Urinary bladder (tissue), 4 donors: ENCODE measurements at places on chromosomes 3 and 15. TPM values are rescaled to one million over a fixed set of nuclear protein-coding genes. Genes with fewer than 3 reads are reported as not detected.

The PRICKLE2 gene
- 89.7 TPM for total RNA-seq

The SATB1 gene
- 74.2 TPM for total RNA-seq

The AGBL1 gene
- total RNA-seq: 1.5 TPM

The DYNC1LI1 gene
- 55.6 TPM for total RNA-seq

The APOD gene
- total RNA-seq: 11.7 TPM

The LEKR1 gene
- 2.7 TPM for total RNA-seq

The FBN1 gene
- total RNA-seq: 698 TPM

DNA sequence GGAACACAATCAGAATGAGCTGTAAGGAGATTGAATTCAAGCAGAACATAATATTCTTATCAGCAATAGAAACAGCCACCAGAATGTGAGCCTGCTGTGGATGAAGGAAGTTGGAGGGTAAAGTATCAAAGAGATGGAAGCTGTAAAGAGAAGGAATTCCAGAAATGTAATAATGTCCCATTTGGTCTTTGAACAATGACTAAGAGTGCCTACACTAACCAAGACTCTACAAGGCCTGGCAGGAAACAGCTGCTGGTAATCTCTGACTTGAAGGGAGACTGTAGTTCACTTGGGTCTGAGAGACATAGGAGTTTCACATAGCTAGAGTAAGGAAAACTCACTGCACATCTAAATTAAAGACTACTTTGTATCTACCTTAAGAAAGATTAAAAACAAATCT lies 1176.0 kb upstream of the ALCAM start:
- DNase-seq: no peak

- no peak for DNase-seq
Measured at GRCh38 chr3:55144015-55144673, 216.3 kb upstream of the LRTM1 start.

DNA sequence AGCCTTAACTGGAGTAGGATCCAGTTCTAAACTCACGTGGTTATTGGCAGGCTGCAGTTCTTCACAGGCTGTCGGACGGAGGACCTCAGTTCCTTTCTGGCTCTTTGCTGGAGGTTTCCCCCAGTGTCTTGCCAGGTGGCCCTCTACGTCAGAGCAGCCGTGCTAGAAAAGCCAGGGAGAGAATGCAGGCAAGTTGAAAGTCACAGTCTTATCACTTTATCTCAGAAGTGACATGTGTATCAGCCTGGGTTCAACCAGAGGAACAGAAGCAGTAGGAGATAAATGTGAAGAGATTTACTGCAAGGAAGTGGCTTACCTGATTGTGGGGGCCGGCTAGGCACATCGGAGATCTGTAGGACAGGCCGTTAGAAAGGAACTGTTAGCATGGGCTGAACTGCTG lies 125.3 kb upstream of the BNIP2 start:
- DNase-seq: no peak

DNA sequence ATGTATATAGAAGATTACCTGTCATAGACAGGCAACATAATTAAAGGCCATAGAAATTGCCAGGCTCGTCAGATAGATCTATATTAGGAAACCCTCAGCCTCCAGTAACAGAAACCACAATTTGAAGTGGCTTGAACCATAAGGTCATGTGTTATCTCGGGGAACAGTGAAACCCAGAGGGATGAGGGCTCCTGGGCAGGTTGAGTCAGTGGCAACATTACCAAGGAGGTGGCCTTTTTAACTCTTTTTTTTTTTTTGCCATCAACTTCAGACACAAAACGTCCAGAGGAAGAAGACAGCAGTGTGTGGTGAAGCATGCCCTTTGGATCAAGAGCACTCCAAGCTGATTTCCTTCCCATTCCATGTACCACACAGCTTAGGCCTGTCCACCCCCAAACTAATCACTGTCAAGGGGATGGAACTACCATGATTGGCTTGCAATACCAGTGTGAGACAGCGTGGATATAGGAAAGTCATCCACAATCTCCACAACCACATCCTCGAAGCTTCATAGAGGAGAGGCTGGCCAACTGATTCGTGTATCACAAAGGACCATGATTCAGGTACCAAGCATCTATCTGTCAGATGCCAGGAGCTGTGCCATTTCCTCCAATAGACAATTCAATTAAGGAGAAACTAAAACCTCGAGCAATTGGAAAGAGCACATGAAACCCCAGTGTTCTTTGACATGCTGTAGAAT lies 999 bp upstream of the KIF7 start:
- DNase-seq: no peak

GRCh38 chr15:71054286-71054952 lies 60.9 kb upstream of the THSD4 start:
- no peak for DNase-seq

DNA sequence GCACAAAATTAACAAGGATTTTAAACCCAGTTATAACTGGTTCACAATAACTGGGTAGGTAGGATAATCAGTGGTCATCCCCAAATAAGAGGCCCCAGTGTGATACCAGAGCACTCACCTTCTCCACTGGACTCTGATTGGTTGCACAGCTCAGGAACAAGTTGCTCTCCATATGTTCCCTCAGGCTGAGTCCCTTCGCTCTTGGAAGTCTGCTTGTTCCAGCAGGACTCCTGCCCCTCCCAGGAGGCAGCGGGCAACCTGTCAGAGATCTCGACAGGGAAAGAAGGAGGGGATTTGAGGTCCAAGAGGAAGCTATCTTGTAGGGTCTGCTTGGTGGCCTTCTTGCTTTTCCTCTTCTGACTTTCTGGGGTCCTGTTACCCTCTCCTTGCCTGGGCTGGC lies 51.6 kb upstream of the HEG1 start:
- DNase-seq: no peak

- DNase-seq: no peak
Measured at GRCh38 chr15:78232951-78233350, 1.4 kb downstream of the ACSBG1 start.

GRCh38 chr3:185796431-185797107 lies 28.3 kb downstream of the IGF2BP2 start:
- peak; percentile 48 for DNase-seq

DNA sequence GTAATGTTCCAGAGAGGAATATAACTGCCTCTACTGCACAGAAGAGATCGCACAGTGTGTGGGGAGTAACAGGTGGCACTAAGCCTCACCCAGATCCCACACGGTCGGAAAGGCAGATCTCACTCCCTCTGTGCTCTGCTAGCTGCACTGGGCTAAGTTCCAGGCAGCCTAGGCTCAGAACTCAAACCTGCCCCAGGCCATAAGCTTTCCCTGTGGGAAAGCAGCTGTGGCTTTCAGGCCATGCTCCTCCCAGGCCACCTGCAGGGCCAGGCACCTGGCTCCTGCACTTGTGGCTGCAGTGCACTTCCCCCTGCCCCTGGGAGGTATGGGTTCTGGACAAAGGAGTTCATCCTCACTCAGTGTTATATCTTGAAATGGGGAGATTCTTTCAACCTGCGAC lies 27.5 kb downstream of the PCCB start:
- no peak for DNase-seq

GRCh38 chr3:14363991-14364390 lies 38.4 kb upstream of the SLC6A6 start:
- no peak for DNase-seq

DNA sequence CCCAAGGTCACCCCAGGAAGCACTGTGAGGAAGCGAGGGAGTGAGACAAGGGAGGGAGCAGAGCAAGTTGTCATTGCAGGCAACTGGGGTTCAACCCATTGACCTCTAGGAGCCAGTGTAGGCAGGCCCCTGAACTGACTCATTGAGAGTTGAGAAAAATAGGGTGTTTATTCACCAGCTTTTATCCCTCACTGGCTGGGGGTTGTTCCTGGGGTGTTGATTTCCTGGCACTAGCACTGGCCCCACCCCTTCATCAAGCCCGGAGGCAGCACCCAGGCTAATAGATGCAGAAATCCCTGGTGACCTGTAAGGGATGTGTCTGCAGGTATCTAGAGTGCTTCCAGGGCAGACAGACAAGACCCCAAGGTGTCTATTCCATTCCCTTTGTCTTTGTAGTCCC lies 183.9 kb downstream of the ARRDC4 start:
- no peak for DNase-seq

- no peak for DNase-seq
Measured at GRCh38 chr15:96047255-96047931, 283.1 kb upstream of the NR2F2 start.

DNA sequence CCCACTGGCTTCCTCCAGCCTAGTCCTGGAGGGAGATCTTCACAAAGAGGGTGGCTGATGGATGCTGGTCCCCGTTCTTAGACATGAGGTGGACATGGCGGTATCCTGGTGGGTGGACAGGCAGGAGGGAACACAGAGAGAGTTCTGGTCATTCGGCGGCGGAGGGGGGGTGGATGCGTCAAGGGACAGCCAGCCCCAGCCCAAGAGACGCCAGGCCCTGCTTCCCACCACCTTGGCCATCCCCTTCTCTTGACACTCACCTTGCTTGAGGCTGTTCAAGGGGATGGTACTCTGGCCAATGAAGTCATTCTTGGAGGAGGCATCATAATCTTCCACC lies 17.1 kb downstream of the VILL start:
- DNase-seq: no peak

- no peak for DNase-seq
Measured at GRCh38 chr3:185759512-185759911, 65.3 kb downstream of the IGF2BP2 start.

GRCh38 chr15:91887921-91888373 lies 34.4 kb downstream of the SLCO3A1 start:
- no peak for DNase-seq
